ENCODE measurements at places on chromosomes 1 and 21. TPM values are rescaled to one million over a fixed set of nuclear protein-coding genes. Genes with fewer than 3 reads are reported as not detected.

GRCh38 chr1:221758455-221758854 lies 16.6 kb upstream of the DUSP10 start:
- DNase-seq, result no peak

DNA sequence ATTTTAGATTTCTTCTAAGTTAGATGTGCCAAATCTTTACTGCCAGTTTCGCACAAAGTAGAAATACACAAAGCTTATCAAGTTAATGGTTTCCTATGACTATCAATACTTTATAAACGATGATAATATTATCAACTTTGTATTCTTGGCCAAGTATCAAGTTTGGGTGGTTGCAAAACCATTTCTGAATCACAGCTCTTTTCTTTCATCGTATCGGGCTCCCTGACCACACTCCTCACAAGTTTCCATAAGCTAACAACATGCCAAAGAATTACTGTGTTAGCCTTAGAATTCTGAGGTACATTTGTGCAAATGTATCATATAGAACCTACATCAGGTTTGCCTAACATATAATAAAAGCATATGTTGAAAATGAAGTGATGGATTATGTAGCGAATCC lies 311.0 kb downstream of the KCTD3 start:
- no peak for DNase-seq

The KRTAP11-1 gene
- not detected for total RNA-seq

The REN gene
- not detected for total RNA-seq
